ENCODE measurements at places on chromosomes 13 and 19.

DNA sequence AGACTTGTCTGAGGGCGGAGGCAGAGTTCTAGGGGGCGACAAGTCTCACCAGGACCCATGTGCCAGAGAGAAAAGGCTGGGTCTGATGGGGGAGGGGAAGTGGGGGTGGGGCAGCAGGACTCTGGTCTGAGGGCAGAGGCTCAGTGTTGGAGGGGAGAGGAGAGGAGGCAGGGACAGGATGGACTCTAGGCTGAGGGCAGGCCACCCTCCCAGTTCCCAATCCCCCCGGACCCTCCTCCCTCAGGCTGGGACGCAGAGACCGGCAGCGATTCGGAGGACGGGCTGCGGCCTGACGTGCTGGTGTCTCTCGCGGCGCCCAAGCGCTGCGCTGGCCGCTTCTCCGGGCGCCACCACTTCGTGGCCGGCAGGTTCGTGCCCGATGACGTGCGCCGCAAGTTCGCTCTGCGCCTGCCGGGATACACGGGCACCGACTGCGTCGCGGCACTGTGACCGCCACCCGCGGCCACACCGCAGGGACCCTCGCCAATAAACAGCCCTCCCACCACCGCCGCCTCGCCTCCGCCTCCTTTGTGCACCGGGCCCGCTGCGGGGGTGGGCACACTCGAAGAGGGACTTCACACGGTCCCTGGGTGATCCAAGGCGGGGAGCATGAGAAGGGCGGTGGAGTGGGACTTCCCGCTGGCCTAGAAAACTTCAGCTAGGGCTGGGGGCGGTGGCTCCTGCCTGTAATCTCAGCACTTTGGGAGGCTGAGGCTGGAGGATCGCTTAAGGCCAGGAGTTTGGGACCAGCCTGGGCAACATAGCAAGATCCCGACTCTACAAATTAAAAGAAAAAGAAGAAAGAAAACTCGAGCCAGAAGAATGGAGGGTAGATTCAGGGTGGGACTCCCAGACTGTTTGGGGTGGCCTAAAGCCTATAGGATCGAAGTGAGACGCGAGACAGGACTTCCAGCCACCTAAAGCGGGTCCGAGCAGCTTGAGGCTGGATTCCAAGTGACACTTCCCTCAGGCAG, 703 bp upstream of the CILP2 start:
- DNase-seq: no peak

DNA sequence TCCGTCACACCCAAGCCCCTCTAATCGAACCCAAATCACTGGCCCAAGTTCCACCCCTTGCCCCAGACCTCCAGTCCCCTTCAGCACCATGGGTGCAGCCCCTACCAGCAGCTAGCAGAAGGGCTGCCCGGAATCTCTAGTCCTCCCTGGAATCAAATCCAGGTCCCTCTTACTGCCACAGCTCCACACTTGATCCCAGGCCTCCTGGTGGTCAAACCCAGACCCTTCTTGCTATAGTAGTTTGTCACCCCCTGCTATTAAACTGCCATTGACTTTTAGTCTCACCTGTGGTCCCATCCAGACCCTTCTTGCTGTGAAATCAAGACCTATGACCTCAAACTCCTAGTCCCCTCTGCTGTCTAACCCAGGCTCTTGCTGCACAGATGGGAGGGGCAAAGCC, 8.7 kb downstream of the HIPK4 start:
- no peak for DNase-seq

- no peak for DNase-seq
These were observed 11.9 kb upstream of the PLAUR start for GRCh38 chr19:43681821-43682220.

GRCh38 chr13:114072421-114072820, 60.0 kb downstream of the RASA3 start:
- no peak for DNase-seq

DNA sequence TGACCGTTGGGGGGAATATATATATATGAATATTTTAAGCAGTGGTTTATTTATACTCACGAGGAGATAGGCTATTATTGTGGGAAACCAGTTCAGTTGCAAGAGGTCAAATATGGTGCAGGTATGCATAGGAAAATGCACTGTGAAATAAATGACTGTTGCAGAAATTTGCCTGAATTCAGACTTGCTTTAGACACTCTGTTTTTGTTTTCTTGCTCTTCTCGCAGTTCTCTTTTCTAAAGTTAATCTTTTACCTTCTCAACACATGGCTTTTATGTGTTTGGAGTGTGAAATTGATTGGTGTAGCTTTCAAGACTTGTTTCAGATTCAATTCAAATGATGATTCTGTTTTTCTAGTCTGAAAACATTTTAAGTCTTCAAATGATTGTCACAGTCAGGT, 109.7 kb downstream of the LRCH1 start:
- no peak for DNase-seq

- no peak for DNase-seq
These were observed 5.8 kb downstream of the ZNF175 start for GRCh38 chr19:51576850-51577249.

DNA sequence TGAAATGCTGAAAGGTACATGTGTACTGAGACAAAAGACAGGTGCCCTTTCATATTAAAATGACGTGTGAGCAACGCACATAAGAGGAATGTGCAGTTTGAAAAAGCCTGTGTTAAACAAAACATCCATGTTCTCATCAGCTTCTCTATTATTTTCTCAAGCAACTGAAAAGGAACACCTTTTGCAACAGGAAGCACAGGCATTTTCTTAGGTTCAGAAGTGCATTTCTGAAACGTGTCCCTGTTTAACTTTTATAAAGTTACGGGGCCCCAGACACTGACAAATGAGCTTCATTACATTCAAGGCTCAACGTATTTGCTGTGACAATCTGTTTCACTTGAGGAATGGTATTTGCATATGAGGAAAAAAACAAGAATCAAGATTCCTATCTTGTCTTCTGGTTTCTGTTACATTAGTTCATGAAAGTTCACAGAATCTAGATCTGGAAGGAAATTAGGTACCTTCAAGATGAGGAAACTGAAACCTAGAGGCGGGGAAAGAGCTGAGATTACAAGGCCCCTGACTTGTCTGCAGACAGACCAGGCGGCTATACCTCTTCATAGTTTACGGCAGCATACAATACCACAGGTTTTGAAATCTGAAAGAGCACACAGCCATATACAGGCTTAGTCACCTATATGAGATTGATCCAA, 431.7 kb downstream of the KLF12 start:
- peak; percentile 64 for DNase-seq

DNA sequence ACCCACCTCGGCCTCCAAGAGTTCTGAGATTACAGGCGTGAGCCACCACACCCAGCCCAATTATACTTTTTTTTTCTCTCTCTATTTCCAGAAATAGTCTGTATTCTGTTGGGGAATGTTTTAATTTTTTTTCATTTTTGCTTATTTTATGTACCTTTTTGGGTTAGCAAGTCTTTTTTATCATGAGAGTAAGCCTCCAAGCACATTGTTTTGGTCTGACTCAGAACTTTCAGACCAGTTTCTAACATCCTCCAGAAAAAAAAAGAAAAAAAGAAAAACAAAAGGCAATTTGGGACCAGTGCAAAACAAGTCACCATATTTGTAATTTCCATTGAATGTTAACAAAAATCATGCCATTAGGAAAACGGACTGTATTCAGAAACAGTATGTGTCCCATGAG, 1465.5 kb downstream of the SLITRK5 start:
- no peak for DNase-seq

GRCh38 chr13:67966065-67966464, 735.9 kb upstream of the PCDH9 start:
- DNase-seq: no peak

GRCh38 chr13:83753912-83754624, 128.2 kb downstream of the SLITRK1 start:
- DNase-seq: no peak

DNA sequence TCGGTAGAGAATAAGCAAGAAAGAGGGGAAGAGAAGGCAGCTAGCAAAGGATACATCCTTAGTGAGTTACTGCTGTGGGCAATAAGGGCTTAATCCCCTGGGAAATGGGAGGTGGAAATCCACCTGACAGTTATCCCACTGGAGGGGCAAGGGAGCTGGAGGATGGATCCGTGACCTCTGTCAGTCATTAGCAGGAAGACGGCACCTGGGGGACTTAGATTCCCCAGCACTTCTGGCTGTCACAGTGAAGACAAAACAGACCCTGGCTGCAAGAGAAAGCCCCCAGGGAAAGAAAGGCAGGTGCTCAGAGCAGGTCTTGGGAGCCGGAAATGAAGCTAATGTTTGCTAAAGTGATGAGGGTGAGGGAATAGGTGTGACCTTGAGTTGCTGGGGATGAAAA, 70.4 kb upstream of the MRI1 start:
- no peak for DNase-seq

DNA sequence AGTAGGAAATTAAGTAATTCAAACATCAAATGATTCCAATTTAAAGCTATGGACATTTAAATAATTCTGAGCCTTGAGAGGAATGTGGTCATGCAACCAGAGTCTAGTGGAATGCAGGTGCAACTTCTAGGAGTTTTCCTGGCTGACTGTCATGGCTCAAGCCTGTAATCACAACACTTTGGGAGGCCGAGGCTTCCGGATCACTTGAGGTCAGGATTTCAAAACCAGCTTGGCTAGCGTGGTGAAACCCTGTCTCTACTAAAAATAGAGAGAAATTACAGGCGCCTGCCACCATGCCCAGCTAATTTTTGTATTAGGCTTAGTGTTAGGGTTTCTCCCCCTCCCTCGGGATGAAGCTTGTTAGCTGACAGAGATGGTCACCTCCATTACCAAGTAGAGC, 6.4 kb downstream of the ZNF808 start:
- DNase-seq: no peak

- no peak for DNase-seq
These were observed 12.0 kb upstream of the CEACAM21 start for GRCh38 chr19:41563854-41564514.

DNA sequence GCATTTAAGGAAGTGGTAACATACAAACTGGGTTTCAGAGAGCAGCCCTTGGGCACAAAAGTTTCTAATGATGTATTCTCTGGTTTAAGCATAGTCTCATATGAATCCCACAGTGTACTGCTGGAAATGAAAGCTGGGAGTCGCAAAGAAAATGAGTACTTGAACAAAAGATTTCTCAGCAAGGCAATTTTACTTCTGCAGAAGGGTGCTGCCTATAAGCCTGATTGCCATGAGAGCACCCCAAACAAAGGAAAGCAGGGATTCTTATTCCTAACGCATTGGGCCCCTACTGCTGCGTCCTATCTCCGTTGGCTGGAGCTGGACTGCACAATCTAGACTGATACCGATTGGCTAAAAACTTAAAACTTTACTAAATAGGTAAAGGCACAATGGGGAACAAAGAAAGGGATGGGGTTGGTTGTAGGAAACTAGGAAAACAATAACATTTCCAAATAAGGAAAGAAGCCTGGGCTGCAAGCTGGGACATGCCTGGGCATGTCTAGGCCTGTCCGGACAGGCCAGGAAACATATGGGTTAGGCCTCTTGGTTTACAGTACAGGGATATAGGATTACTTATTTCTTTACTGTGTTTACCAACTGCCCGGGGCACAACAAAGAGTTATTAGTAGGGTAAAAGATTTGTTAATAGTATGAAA, 27.4 kb upstream of the VN1R4 start:
- DNase-seq: no peak

DNA sequence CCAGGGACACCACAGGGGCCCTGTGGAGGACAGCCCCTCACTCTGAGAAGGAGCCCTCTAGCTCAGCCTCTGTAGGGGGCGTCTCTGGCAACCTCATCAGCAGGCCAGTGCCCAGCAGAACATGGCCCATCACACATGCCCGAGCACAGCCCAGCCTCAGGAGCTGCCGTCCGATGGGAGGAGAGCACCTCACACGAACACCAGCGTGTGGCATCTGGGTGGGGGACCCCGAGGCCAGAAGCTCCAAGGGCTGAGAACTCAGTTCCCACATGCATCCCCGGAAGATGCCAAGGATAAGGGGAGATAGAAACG, 11.3 kb downstream of the SH3GL1 start:
- no peak for DNase-seq

GRCh38 chr19:49335784-49336481, 727 bp downstream of the CD37 start:
- DNase-seq: no peak

- DNase-seq: no peak
These were observed 955.7 kb upstream of the SLC10A2 start for GRCh38 chr13:104021806-104022397.

DNA sequence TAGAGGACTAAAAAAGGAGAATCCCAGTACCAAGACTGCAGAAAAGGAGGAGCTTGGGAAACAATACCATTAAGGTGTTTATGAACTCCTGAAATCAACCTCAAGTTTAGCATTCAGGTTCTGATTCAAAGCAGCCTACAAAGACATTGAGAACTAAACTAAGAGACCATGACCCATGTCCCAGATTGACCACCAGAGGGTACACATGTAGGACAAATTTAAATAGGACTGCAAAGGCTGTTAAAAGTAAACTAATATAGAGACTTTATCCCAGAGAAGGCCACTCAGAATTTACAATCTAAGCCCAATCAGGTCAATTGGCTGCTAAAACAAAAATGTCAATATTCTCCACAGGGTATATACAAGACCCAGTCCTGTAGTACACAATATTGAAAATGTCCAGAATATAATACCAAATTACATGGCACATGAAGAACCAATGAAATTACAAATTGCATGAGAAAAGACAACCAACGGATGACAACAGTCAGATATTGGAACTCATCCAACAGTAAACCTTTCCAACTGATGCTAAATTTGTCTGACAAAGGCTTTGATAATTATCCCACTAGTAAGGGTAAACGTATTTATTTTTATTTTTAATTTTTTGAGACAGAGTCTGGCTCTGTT, 682.4 kb downstream of the UQCRFS1 start:
- DNase-seq: no peak

- DNase-seq: no peak
These were observed 111.0 kb downstream of the KCTD12 start for GRCh38 chr13:76775088-76775740.

GRCh38 chr13:112270951-112271350, 105.2 kb upstream of the SPACA7 start:
- no peak for DNase-seq

DNA sequence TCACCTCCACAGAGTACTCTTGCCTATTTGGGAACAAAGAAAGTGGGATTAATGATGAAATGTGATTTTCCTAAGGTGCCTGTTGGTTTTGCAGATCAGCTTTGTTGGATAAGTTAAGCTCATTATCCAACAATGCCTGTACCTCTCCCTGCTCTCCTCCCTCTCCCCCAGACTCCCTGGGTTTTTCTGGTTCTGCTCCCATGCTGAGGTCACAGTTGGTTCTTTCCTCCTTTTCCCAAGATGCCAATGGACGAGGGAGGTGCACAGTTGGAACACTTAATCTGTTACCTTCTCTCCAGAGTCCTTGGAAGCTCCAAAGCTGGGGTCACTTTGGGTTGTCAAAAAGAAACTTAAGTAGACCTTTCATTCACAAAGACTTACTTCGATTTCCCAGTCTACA, 1.6 kb downstream of the OXGR1 start:
- DNase-seq: no peak

DNA sequence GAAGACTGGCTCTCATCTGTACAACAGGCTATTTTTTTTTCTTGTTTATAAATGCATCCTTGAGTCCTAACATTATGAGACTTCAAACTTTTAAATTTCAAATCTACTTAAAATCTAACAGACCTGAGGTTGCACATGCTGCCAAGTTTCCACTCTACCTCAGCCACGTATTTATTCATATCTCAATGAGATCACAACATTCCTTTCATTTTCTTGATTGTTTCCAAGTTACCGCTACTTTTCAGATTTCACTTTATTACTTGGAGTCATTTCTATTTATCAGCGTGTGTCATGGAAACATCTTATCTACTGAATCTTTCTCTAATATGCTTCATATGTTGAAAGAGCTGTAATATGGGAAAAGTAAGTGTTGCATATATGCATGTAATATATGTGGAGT, 1257.5 kb upstream of the ATXN8OS start:
- DNase-seq: no peak

GRCh38 chr19:6424195-6424938, at the start of gene KHSRP:
Gene KHSRP, minus strand, starts transcription at chr19:6424811. Its CDS starts 110 bp downstream, at chr19:6424701.
- no peak for DNase-seq
